Activated CD4-positive, alpha-beta T cell treated with anti-CD3 and anti-CD28 coated beads, Interleukin-2, amount 50 U/mL, for 48 hours (primary cell): ENCODE measurements at places on chromosomes 16 and 17.

DNA sequence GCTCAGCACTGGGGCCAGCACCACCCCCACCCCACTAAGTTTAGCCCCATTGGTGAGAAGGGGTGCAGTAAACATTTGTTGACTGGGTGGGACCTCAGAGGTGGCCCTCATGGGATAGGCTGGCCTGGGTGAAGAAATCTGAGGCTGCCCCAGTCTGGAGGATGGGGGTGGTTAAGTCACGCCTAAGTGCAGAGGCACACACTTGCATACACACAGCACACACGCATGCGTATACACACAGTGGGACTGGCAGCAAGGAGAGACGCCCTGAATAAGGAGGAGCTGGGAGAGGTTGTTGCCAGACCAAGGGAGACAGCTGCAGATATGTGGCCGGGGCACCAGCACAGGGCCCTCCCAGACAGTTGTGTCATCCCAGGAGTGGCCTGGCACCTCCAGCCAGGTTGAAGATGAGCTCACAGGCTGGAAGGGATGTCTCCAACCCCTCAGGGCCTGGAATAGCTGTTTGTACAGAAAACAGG lies 3.0 kb upstream of the BCAR1 start:
- DNase-seq, result no peak

DNA sequence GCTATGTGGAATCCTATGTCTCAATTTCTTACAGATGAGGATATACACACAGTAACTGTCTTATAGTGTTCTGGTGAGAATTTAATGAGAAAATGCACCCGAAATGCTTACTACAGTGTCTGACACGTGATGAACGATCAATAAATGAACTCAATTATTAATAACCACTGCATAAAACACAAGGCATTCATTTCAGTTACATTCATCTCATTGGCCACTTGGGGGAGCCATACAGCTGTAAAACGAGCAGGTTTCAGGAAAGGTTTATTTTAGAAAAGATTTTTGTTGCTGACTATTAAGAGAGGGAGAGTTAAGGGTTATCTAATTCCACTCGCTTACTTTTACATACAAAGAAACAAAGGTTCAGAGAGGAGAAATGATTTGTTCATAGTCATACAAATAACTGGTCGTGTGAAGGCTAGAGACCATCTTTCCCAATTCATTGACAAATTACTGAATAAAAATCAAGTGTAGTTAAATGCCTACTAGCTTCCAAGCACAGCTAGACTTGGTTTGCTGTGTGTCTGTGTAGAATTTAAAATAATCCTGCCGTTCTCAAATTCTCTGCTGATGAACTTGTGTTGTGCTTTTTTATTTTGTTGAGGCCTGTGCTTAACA lies 160.1 kb downstream of the MAP2K4 start:
- DNase-seq, result peak; percentile 7

DNA sequence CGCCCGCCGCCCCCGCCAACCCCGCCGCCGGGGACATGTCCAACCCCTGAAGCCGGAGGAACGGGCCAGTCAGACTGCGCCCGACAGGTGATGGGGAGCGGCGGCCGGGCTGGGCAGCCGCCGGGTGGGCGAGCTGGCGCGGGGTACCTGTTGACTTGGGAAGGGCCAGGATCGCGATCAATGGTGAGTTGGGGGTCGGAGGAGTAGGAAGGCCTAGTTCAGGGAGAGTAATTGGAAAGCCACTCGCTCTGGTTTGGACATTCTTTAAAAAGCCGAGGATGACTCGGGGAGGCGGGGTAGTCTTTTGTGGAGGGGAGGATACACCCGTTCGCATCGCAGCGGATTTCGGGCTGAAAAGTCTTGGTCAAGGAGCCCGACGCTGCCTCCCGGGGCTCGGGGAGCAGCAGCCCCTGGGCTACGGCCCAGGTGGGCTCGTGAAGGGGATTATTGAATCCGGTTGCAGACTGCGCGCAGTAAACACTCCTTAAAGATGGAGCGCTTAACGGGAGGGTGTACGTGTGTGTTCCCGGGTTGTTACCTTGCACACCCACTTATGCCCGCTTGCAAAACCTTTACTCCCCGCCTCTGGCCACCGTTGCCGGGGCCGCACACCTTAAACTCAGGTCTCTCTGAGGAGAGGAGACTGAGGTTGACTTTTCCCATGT lies 123.8 kb downstream of the GOSR1 start:
- peak; percentile 38 for DNase-seq

- DNase-seq, result peak; percentile 45
Measured at GRCh38 chr16:88561485-88562359, 8.5 kb upstream of the ZC3H18 start.

GRCh38 chr17:1197379-1197778 lies 17.6 kb upstream of the ABR start:
- DNase-seq, result no peak

GRCh38 chr17:57550668-57551315 lies 194.3 kb downstream of the CCDC182 start:
- DNase-seq, result no peak

DNA sequence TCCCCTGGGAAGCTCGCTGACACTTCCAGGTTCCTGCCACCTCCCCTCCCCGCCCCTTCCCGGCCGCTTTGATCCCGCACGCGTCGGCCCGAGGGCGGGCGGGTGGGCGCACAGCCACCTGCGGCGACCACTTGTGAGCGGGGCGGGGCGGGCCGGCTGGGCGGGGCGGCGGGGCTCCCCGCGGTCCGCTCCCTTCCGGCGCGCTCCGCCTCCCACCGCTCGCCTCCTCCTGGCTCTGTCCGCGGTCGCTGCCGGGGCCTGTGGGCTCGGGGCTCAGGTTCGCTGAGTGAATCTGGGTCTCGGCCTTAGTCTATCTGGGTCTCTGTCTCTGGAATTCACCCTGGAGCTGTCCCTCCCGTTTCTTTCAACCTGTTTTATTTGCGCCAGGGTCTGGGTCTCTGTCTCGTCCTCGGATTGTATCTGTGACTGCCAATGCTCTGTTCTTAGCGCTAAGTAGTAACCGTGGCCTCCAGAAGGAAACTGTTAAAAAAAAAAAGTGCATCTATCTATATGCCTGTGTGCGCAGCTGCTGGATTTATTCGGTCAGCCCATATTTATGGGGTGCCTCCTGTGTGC lies 2.7 kb upstream of the HES7 start:
- DNase-seq, result peak; percentile 67
